ENCODE measurements at places on chromosomes 11 and 22.
A peak's percentile ranks its signal among the peaks of the same experiment; 100 is the strongest.

DNA sequence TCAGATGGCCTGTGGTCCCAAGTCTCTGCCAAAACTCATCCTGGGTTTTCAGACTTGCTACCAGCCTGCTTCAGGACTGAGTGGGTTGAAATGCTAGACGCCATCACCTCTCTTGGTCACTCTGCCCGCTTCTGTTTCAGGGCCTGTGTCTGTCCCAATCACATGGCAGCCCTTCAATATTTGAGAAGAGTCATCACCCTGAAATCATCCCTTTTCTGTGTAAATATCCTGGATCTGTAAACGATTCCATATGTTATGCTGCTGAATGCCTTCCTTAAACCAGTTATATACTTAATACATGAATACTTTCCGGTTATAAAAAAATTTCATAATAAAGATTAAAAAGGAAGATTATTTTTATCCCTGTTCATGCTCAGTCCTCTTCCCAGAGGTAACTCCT is 39.8 kb upstream of the TLCD5 start:
- DNase-seq: no peak

GRCh38 chr11:92272651-92273050 is 48.0 kb downstream of the FAT3 start:
- DNase-seq: no peak

DNA sequence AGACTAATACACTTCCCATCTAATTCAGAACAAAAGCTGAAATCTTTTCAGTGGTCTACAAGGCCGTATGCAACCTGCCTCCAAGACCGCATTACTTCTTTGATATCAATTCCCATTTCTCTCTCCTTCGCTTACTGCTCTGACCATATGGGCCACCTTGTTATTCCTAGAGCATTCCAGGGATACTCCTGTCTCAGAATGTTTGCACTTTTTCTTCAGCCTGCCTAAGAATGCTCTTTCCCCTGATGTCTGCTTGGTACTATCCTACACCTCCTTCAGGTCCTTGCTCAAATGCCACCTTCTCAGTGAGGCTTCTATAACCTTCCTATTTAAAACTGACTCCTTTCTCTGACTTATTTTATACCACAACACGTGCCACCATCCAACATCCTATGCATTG is 71.2 kb downstream of the MAML2 start:
- no peak for DNase-seq

- no peak for DNase-seq
These were observed 434.1 kb upstream of the FAT3 start for GRCh38 chr11:91790346-91791170.

GRCh38 chr11:122157653-122158161 is 41.7 kb upstream of the BLID start:
- no peak for DNase-seq

DNA sequence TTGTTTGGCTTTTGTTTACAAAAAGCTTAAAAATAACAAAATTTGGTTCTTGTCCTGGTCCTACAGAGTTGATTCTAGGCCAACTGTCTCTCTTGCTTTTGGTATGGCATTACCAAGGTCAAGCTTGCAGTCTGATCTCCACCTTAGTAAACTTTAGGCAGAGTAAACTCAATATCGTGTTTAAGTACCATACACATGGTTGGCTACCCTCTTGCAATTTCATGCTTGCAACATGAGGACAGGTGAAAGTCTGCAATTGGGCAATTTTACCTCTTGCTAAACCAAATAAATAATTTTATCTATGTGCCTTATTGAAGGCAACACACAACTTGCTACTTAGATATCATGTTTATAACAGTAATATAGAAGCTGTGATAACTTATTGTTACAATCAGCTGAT is 125.1 kb downstream of the ARHGAP20 start:
- no peak for DNase-seq

- DNase-seq: no peak
These were observed 46.4 kb downstream of the TPBGL start for GRCh38 chr11:75286826-75287465.

- DNase-seq: no peak
These were observed 602.2 kb downstream of the BUD13 start for GRCh38 chr11:116170526-116171120.

DNA sequence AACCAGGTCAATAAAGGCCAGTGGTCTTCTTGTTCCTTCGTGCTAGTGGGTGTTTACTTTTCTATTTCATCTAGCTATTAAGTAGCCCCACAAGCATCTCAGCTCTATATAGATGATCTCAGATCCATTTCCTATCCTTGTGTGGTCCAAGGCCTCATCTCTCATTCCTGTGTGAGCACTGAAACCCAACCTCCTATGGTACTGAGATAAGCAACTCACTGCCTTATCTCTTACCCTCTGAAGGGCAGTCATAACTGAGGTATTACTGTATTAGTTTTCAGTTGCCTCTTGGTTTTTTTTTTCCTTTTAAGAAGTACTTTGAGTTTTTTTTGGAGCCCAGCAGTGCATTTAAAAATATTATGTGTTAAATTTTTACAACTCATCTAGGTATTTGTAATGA is 28.3 kb downstream of the ACER3 start:
- no peak for DNase-seq

DNA sequence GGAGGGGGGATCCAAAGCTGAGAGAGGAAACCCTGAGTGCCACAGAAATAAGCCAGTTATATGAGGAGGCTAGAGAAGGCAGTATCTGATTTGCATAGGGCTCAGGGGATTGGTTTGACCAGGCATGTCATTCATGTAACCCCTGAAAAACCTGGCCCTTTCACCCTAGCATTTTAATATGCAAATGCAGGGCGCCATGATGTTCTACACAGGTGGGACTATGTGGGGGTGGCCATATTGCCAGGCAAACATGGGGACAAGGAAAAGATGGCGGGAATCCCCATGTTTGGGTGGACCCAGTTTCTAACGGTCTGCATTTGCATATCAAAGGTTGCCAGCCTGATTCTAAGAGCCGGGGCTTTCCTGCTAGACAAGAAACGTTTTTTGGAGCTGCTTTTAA is 27.2 kb downstream of the CSF2RB start:
- peak; percentile 11 for DNase-seq

DNA sequence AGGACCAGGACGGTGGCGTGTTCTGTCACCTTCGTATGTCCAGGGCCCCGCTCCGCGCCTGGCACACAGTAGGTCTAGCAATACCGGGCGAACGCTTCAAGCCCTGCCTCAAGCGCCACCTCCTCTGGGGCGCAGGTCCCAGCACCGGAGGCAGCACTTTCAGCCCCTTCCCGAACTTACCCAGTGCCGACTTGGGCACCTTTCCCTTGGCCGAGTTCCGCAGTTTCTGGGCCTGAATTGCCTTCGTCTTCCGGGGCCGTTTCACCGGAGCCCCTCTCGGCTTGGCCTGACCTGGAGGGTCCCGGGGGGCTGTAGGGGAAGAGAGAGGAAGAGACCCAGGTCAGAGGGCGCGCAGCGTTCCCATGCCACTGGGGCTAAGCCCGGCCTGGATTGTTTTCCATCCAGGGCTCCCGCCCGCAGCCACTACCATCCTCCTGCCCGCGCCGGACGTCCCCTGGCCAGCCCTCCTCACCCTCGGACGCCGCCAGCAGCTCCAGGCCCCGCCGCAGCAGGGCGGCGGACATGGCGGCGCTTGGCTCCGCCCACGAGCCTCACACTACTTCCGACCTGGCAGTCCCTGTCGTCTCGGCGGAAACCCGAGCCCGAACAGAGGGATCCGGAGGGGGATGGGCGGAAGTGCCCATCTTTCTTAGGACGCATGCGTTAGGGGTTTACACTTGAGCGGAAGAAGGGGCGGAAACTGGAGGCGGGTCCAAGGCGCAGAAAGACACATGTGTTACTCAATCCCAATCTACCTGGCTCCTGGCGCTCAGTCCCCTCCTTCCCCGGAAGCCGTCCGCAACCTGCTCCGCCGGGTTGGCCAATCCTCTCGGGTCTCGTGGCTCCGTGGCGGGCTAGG is at the start of gene RPS19BP1:
Gene RPS19BP1 (minus strand): TSS at position 534 of the 859 bp plus-strand sequence. CDS start 10 bp downstream, at position 524.
- peak; percentile 99 for DNase-seq

All from CD4-positive, alpha-beta T cell treated with Interferon alpha-2 for 1 hour (primary cell).